A549 treated with GW870086 at 1 μM for 4 hours (cell line): ENCODE measurements at places on chromosomes 5 and 9. TPM values are rescaled to one million over a fixed set of nuclear protein-coding genes. Genes with fewer than 3 reads are reported as not detected.

Gene PRELID2
- 5.0 to 11.0 TPM (median 8.6 TPM) in 5 replicates for total RNA-seq

Gene ANKRD18B
- 3.3 to 7.2 TPM (median 6.8 TPM) in 5 replicates for total RNA-seq

Gene GAPT
- total RNA-seq, result not detected in 5 replicates

Gene CXCL14
- total RNA-seq, result 0.09 to 0.21 TPM (median 0.10 TPM) in 5 replicates

Gene GABRA1
- total RNA-seq, result not detected in 5 replicates

Gene LCN1
- total RNA-seq, result 0.18 TPM in 1 of 5 replicates, not detected in the others

Gene SLC6A3
- 0.15 to 0.53 TPM (median 0.30 TPM) in 5 replicates for total RNA-seq

Gene MOB3B
- 7.2 to 11.0 TPM (median 9.6 TPM) in 5 replicates for total RNA-seq
